ENCODE measurements at places on chromosomes 6 and 20.

DNA sequence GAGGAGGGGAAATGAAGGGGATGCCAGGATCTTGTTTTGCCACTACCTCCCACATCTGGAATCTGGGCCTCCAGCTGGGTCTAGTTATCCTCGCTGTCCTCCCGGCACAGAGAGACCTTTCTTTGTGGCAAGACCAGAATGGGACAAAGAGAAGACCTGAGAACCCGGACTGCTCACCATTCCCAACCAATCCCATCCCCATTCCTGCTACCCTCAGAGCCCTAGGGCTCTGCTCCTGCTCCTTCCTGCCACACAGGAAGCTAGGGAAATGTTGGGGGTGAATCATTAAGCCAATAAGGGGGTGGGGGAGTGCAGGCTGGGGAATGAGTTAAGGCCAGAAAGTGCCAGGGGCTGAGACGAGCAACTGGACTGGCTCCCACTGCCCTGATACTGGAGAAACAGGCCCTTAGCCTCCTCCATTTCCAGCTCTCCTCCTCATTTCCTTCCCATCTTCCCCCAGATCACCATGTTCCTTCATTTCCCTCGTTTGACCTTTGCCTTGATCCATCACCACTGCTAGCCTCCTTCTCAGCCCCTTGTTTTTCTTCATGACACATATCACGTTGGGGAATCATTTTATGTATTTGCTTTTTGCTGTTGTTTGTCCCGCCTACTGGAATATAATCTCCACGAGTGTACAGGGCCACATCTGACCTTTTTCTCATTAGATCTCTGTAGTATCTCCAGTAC, 4.6 kb upstream of the IER3 start:
- DNase-seq, result no peak

DNA sequence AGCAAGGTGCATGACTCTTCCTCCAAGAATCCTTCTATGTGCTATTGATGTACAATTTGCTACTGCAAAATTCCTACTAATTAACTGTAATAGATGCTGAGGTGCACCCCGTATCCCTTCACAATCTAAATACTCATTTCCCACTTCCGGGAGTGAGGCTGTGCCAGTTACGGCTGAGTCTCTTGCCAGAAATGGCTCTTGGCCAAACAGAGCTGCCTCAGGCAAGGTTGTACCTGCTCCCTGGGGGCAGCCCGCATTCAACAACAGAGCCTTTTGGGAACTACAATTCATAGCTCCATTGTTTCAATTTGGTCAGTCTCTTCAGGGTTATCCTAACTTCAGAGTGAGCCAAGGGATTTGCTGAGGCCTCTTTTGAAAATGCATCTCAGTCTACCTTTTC, 789.8 kb upstream of the MAP3K7 start:
- DNase-seq, result no peak

GRCh38 chr6:72425003-72425681, 196.7 kb upstream of the KCNQ5 start:
- DNase-seq, result no peak

DNA sequence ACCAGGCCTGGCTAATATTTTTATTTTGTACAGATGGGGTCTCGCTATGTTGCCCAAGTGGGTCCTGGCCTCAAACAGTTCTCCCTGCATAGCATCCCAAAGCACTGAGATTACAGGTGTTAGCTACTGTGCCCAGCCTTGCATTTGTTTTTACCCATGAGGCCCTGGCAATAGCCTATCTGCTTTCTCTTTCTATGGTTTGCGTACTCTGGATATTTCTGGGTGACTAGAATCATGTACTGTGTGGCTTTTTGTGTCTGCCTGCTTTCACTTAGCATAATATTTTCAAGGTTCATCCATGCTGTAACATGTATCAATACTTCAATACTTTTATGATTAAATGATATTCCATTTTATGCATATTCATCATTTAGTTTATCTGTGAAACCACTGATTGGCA, 451.7 kb downstream of the GRIK2 start:
- no peak for DNase-seq

- DNase-seq, result no peak
Observed at GRCh38 chr6:113731541-113731940, 125.6 kb upstream of the MARCKS start.

GRCh38 chr6:73083886-73084285, 141.4 kb downstream of the KHDC1L start:
- DNase-seq, result no peak

- DNase-seq, result no peak
Observed at GRCh38 chr20:31374346-31374745, 5.9 kb downstream of the DEFB118 start.

GRCh38 chr6:138487102-138487604, 12.1 kb downstream of the NHSL1 start:
- DNase-seq, result no peak

GRCh38 chr6:117818449-117818848, 88.6 kb upstream of the SLC35F1 start:
- no peak for DNase-seq

DNA sequence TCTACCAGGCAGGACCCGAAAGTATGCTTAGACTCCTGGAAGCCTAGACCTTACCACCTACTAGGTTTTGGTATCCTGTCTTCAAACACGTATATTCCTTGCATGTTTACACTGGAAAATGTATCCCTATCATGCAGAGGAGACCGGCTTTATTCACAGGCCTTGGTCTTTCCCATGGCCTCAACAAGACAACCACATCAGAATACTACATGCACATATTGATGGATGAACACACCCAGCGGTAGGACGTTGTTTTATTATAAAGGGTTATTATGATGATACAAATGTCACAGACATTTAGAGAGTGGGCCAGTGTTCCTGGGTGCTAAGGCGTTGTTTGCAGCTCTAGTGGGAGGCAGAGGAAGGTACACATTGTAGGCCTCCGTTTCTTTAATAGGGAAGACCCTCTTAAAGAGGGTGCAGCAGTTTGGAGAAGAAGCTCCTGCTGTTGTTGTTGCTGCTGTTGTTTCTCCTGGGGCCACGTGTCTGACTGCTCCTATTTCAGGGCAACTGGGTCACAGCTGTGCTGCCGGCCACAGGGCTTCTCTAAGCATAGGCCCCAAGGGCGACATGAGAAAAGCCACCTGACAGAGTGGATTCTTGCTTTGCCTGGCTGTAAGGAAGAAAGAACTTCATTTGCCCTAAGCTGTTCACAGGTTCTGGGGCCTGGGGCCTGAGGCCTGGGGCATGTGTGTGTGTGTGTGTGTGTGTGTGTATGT, 98.3 kb upstream of the SASH1 start:
- no peak for DNase-seq

- DNase-seq, result no peak
Observed at GRCh38 chr6:31577579-31577966, 2.2 kb downstream of the TNF start.

DNA sequence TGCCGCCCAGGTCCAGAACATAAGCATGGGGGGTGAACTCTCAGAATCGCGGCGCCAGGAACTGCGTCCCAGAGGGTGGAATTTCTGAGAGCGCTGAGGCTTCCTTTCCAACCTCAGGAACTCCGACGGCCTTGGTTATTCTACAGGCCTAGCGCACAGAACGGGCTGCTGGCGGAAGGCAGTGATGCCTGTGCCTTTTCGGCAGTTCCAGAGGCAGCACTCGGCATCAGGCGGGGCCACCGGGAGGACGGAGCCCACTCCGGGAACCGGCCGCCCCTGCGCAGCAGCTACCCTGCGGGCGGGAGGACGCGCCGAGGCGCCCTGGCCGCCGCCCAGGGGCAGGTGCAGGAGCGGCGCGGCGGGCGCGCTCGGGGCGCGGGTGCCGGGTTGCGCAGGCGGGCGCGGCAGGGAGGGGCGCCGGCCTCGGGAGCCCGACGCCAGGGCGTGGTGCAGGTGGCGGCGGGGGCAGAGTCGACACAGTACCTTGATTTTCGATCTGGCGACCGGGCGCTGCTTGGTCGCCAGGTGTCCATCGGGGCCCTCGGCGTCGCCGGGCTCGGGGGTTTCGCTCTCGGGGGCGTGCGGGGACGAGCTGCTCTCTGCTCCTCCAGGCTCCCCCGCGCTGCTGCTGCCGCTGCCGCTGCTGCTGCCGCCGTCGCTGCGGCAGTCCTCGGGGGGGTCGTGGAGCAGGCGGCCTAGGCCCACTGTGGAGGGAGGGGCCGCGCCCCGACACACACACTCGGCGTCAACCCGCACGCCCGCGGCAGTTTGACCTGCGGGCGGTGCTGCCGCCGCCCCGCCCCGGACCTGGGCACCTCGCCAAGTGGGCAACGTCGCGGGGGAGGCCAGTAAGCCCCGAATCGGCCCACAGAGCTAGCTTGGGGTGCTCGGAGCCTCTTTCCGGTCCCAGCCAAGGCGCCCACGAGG, 1.3 kb downstream of the OVOL2 start:
- no peak for DNase-seq

GRCh38 chr20:48293671-48294070, 508.4 kb upstream of the SULF2 start:
- DNase-seq, result no peak

DNA sequence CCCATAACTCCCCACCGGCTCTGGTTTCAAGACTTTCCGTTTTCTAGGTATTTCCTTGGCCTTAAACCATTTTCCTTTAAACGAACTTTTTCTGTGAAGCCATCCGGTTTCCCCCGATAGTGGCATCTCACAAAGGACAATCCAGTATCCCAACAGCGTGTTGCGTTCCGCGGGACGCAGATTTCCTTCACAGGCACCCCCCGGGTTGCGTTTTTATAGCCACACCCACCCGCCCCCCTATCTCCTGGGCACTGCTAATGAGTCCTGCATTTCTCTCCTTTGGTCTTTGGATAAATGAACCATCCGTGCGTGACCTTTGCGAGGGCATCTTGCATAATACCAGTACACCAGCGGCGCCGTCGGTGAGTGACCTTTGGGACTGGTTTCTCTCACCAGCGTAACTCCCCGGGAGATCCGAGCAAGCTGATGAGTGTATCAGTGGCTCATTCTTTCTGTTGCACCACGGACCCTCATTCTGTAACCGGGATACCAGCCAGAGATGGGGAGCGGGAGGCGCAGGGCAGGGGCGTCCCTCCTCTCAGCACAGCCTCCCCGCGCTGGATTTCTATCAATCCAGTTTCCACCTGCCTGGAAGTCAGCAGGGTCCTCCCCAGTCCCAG, 586 bp upstream of the NQO2 start:
- DNase-seq, result no peak

- no peak for DNase-seq
Observed at GRCh38 chr6:113701552-113702254, 155.4 kb upstream of the MARCKS start.
